ENCODE measurements at places on chromosomes 2 and 18.

DNA sequence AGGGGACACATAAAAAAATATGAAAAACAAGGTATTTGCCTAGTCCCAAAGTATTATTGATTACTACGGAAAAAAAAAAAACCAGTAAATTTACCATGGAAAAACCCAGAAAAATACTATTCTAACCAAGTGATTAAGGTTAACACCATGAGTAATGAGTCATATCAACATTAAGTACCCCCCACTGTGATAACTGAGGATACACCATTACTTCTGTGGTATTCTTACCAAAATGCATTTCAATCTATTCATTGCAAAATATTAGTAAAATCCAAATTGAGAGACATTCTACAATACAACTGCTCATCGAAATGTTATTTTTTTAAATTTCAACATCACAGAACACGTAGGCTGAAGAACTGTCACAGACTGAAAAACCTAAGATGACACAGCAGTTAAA lies 669.8 kb downstream of the ZEB2 start:
- no peak for DNase-seq

DNA sequence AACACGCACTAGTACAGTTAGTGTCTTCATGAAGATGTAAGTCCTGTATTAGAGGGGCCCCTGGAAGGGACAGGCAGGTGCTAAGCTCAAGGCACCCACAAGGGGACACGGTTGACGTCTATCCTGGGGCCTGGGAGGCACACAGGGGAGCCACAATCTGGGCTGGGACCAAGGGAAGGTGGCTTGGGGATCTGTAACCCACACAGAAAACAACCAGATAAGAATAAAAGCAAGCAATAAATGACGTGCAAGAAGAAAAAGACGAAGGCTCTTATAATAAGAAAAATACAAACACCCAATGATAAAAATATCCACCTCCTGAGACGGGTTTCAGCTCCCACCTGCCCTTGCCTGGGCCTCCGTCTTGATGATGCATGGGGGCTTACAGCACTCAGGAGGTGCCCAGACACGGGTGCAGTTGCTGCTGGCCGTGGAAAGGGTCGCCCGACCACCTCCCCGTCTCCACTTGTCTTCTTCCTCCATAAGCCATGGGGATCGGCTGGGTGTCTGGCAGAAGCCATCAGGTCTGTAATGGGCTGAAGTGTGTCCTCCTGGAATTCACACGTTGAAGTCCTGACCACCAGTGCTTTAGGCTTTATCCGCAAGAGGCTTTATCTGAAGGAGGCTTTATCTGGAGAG lies 73.9 kb downstream of the TWIST2 start:
- peak; percentile 22 for DNase-seq

- no peak for DNase-seq
These were observed 50.5 kb downstream of the TMEM18 start for GRCh38 chr2:626491-627339.

GRCh38 chr2:190579915-190580846 lies 45.7 kb upstream of the NEMP2 start:
- DNase-seq, result no peak

All from dorsolateral prefrontal cortex (tissue), 122 donors.